Left renal pelvis (tissue), 4 donors: ENCODE measurements at places on chromosomes 4 and X. TPM values are rescaled to one million over a fixed set of nuclear protein-coding genes. Genes with fewer than 3 reads are reported as not detected.

GPR101 gene
- not detected for polyA plus RNA-seq

CLNK gene
- polyA plus RNA-seq = 1.4 TPM

DNA sequence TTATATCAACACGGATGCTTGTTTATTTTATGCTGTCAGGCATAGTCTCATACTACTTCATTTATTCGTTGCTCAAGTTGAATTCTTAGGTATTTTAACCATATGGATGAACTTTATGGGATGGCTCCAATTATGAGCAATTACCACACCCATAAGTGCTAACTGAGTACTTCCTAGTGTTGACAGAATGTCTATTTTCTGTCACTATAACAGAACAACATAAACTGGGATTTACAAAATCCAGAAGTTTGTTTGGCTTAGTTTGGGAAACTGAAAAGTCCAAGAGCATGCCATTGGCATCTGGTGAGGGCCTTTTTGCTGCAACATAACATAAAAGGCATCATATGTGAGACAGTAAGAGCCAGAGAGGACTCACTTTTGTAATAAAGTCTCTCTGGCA is 21.0 kb downstream of the SULT1E1 start:
- DNase-seq = no peak

DNA sequence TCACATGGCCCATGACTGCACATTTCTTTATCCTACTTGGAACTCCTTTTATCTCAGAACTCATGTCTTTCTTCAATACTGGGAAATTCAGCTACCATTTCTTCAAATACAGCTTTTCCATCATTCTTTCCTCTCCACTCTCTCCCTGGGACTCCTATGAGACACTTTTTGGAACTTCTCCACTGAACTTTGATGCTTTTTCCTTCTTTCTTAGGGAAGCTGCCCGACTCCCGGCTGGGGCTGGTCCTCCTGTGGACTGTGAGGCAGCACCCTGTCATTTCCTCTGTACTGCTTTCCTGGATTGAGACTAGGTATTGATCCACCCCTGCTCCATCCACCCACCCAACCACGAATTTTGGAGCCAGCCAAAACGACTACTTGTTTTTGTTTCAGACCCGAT is 40.0 kb downstream of the ZFYVE28 start:
- no peak for DNase-seq
